ENCODE measurements at places on chromosomes 6 and 20.
A peak's percentile ranks its signal among the peaks of the same experiment; 100 is the strongest.

GRCh38 chr6:2436410-2437154 is 191.2 kb upstream of the GMDS start:
- H3K27ac ChIP-seq: no peak overlapping the region
- no peaks in the 10 kb centered on the region for H3K4me1 ChIP-seq
- no peaks in the 10 kb centered on the region for H3K36me3 ChIP-seq
- H3K27me3 ChIP-seq: no peaks in the 10 kb centered on the region

DNA sequence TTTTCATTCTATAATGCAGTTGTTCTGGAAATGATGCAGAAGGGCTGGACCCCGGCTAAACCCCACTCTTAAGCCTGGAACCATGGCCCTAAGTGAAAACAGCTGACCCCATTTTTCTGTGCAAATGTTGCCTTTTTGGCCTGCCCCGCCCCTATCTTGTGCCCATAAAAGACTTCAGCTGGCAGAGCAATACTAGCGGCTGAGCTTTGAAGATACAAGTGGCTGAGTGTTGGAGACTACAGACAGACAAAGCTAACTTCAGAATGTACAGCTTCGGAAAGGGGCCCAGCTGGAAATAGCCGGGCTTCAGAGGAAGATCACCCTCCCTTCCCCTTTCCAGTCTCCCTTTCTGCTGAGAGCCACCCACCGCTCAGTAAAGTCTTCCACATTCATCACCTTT is 258.6 kb upstream of the SPTLC3 start:
- H3K36me3 ChIP-seq: no peaks in the 10 kb centered on the region
- DNase-seq: no peak
- H3K4me3 ChIP-seq: no peak overlapping the region
- peaks cover 6% of the 10 kb centered on the region for H3K27me3 ChIP-seq
- H3K4me1 ChIP-seq: no peaks in the 10 kb centered on the region

DNA sequence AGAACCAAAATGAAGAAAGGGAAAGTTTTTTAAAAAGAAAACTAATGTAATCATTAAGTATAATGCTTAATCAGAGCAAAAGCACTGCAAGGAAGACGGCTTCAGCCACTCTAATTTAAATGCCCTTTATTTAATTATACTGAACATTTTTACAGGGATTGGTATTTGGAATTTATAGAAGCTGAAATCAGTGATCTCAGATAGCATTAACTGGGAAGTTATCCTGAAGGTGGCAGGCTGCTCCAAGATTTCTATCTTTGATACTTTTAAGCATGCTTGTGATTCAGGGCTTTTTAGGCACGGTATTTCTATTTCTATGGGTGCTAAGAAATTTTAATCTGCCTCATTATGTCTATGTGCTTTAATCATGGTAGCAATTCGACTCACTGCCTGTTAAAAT is 1.3 kb upstream of the NDUFAF4 start:
- H3K27ac ChIP-seq: no peak overlapping the region
- H3K4me1 ChIP-seq: peaks cover 21% of the 10 kb centered on the region
- DNase-seq: no peak
- peak overlapping the region; percentile 89 for H3K4me3 ChIP-seq
- no peaks in the 10 kb centered on the region for H3K36me3 ChIP-seq

GRCh38 chr20:17568045-17568788 is 1.7 kb upstream of the DSTN start:
- peak overlapping the region; percentile 88 for H3K4me3 ChIP-seq
- DNase-seq: no peak
- peaks cover 7% of the 10 kb centered on the region for H3K27me3 ChIP-seq
- no peak overlapping the region for H3K27ac ChIP-seq
- H3K4me1 ChIP-seq: peaks cover 14% of the 10 kb centered on the region

DNA sequence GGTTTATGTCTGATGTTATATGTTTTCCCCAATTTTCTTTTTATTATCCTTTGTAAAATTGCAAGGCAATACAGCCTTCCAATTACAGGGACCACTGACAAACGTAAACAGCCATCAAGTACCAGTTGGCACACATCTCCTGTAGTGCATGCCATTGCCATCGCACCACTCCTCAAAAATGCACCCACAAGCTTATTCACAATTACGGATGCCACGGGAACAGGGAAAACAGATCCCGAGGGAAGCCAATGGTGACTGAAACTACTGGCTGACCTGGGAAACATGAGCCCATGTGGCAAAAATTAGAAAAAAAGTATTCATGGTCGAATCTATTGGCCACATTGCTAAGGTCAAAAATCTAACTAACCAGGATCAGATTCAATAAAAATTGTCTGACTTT is 395.2 kb downstream of the PAX1 start:
- H3K27me3 ChIP-seq: no peaks in the 10 kb centered on the region
- H3K4me1 ChIP-seq: no peaks in the 10 kb centered on the region
- no peak for DNase-seq
- H3K4me3 ChIP-seq: no peak overlapping the region
- H3K27ac ChIP-seq: no peak overlapping the region

GRCh38 chr20:56411759-56412472 is at the start of gene CASS4:
CASS4 (plus strand) TSS chr20:56412260; CDS start chr20:56412459, 199 bp downstream.
- H3K27me3 ChIP-seq: peaks cover 4% of the 10 kb centered on the region
- H3K36me3 ChIP-seq: no peaks in the 10 kb centered on the region
- H3K4me1 ChIP-seq: no peaks in the 10 kb centered on the region
- no peak for DNase-seq
- no peak within 1 kb of the TSS for H3K27ac ChIP-seq

- H3K27me3 ChIP-seq: no peaks in the 10 kb centered on the region
- no peak overlapping the region for H3K4me3 ChIP-seq
- no peaks in the 10 kb centered on the region for H3K4me1 ChIP-seq
- no peak for DNase-seq
- H3K36me3 ChIP-seq: no peaks in the 10 kb centered on the region
Observed at GRCh38 chr6:82353848-82354247, 9.8 kb upstream of the TPBG start.

DNA sequence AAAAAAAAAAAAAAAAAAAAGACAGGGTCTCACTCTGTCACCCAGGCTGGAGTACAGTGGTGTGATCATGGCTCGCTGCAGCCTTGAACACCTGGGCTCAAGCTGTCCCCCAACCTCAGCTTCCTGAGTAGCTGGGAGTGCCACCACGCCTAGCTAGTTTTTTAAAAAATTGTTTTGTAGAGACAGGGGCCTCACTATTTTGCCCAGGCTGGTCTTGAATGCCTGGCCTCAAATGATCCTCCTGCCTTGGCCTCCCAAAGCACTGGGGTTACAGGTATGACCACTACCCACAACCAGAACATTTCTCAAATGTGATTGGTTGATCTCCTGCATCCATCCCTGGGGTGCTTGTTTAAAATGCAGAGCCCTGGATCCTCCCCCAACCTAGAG is 5.6 kb upstream of the RBCK1 start:
- DNase-seq: no peak
- H3K27ac ChIP-seq: no peak overlapping the region
- no peak overlapping the region for H3K4me3 ChIP-seq
- peaks cover 10% of the 10 kb centered on the region for H3K27me3 ChIP-seq
- no peaks in the 10 kb centered on the region for H3K36me3 ChIP-seq

- H3K36me3 ChIP-seq: no peaks in the 10 kb centered on the region
- H3K27me3 ChIP-seq: no peaks in the 10 kb centered on the region
- H3K27ac ChIP-seq: no peak overlapping the region
- peak; percentile 60 for DNase-seq
- no peaks in the 10 kb centered on the region for H3K4me1 ChIP-seq
- no peak overlapping the region for H3K4me3 ChIP-seq
Observed at GRCh38 chr6:5135788-5136376, 50.7 kb downstream of the PPP1R3G start.

- peaks cover 6% of the 10 kb centered on the region for H3K27me3 ChIP-seq
- H3K36me3 ChIP-seq: no peaks in the 10 kb centered on the region
- peaks cover 24% of the 10 kb centered on the region for H3K4me1 ChIP-seq
- H3K4me3 ChIP-seq: no peak overlapping the region
Observed at GRCh38 chr6:167754691-167755090, 72.0 kb upstream of the AFDN start.

DNA sequence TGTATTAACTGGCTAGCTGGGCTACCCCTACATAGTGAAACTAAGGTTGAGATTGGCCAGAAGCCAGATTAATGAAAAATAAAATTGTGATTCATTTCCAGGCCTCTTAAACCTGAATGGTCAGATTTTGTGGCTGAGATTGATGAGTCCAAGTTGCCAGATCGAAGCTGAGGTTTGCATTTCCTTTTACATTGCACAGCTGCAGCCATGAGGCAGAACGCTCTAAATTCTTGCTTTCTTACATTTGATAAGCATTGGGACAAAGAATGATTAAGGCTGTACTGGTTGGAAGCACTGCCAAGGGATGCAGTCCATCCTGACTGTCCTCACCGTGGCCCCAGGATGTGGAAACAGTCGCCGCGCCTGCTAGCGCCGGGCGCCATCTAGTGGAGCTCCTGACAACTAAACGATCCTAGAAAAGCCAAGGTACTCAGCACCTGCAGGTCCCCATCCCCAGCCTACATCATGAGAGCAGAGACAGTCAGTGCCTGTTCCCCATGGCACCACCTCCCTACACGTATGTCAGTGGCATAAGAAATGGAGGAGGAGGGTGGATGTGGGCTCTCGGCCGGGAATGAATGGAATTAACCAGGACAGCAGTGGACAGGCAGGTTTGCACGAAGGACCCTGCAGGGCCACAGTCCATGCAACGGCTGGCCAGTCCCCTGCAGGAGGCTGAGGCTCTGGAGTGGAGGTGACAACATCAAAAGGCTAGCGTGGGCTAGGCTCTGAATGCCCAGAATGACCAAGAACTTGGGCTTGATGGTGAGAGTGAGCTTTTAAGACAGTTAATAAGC is 19.0 kb downstream of the PXDC1 start:
- peaks cover 31% of the 10 kb centered on the region for H3K36me3 ChIP-seq
- H3K27ac ChIP-seq: peak overlapping the region; percentile 77
- peaks cover 4% of the 10 kb centered on the region for H3K27me3 ChIP-seq
- H3K4me3 ChIP-seq: peak overlapping the region; percentile 39
- DNase-seq: peak; percentile 87
- H3K4me1 ChIP-seq: peaks cover 24% of the 10 kb centered on the region

DNA sequence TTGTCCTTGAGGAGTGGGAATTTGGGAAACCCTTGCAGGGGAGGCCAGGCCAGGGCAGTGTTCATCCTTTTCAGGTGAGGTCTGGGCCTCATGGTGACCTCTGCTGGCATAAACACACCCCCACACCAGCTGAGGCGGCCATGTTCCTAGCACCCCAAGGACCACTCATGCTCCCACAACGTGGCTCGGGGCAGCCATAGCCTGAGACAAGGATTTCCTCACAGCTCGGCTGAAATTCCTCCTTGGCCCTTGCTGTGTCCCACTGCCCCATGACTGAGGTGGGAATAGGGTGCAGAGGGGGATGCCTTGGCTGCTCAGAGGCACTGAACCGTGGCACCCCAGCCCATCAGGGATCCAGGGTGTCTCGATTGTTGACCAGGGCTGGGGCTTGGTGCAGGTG is 27.3 kb upstream of the SPDEF start:
- no peak overlapping the region for H3K4me3 ChIP-seq
- no peak for DNase-seq
- H3K36me3 ChIP-seq: no peaks in the 10 kb centered on the region
- H3K27me3 ChIP-seq: peaks cover 4% of the 10 kb centered on the region
- H3K27ac ChIP-seq: no peak overlapping the region

DNA sequence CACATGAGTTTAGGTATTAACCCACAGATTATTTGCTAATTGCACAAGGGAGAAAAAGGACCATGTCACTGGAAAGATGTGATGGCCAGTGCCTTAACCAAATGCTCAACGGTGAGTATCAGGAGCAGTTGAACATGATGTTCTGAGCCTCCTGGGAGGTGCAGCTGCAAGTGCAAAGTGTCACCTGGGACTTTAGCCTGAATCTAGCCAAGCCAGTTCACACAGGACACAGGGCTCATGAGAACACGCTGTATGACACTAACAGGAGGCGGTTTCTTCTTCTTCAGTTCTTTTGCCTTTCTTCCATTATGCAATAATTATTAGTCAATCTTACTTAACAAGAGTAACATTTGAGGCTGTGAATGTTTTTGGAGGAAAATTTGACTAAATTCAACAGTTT is 225.3 kb downstream of the THBS2 start:
- H3K27me3 ChIP-seq: peaks cover under 1% of the 10 kb centered on the region
- H3K27ac ChIP-seq: no peak overlapping the region
- H3K4me1 ChIP-seq: no peaks in the 10 kb centered on the region

DNA sequence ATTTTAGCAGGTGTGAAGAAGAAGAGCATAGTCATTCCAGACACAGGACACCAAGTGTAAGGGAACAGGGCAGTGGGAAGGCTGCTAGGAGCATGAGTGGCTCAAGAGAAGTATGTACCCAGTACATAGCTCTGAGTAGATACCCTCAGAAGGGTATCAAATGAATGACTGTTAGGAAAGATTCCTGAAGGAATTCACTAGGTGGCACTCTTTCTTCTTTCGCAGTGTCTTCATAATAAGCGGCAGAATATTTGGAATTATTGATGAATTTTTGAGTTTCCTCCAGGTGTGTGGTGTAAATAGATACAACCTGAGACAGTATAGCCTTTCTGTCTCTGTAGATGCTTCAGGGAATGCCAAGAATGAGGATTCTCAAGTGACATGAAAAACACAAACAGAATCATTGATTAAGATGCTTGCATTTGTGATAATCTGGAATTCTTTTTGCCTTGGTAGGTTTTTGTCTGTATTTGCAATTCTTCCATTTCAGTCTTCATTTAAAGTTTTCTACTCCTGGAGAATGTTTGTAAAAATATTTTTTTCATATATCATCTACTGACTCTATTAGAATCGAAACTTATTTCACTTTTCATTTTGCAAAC is 264.3 kb upstream of the RIMS1 start:
- no peaks in the 10 kb centered on the region for H3K4me1 ChIP-seq
- H3K36me3 ChIP-seq: peaks cover 22% of the 10 kb centered on the region
- H3K4me3 ChIP-seq: no peak overlapping the region

DNA sequence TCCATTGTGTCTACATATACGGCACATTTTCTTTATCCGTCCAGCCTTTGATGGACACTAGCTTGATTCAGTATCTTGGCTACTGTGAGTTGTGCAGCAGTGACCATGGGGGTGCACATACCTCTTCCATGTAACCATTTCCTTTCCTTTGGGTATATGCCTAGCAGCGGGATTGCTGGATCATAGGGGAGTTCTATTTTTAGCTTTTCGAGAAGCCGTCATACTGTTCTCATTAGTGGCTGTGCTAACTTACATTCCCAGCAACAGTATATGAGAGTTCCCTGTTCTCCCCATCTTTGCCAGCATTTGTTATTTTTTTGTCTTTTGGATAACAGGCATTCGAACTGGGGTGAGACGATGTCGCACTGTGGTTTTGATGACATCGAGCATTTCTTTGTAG is 395.0 kb downstream of the SMOC2 start:
- peaks cover 18% of the 10 kb centered on the region for H3K4me1 ChIP-seq
- DNase-seq: no peak
- H3K36me3 ChIP-seq: peaks cover 2% of the 10 kb centered on the region
- H3K27me3 ChIP-seq: peaks cover 13% of the 10 kb centered on the region
- no peak overlapping the region for H3K4me3 ChIP-seq

- H3K4me3 ChIP-seq: no peak overlapping the region
- no peak for DNase-seq
- peaks cover 3% of the 10 kb centered on the region for H3K4me1 ChIP-seq
- no peak overlapping the region for H3K27ac ChIP-seq
- no peaks in the 10 kb centered on the region for H3K36me3 ChIP-seq
Observed at GRCh38 chr6:47134476-47135189, 92.5 kb upstream of the ADGRF1 start.

- peaks cover 3% of the 10 kb centered on the region for H3K27me3 ChIP-seq
- DNase-seq: no peak
- no peaks in the 10 kb centered on the region for H3K4me1 ChIP-seq
- no peak overlapping the region for H3K4me3 ChIP-seq
- no peak overlapping the region for H3K27ac ChIP-seq
Observed at GRCh38 chr20:41782730-41783406, 164.7 kb upstream of the CHD6 start.
